ENCODE measurements at places on chromosomes 7 and 10. TPM values are rescaled to one million over a fixed set of nuclear protein-coding genes. Genes with fewer than 3 reads are reported as not detected.

The UCMA gene
- total RNA-seq = not detected

The ELFN1 gene
- 0.26 TPM for total RNA-seq

The WNT8B gene
- not detected for total RNA-seq

The FAM20C gene
- total RNA-seq = 20.7 TPM

DNA sequence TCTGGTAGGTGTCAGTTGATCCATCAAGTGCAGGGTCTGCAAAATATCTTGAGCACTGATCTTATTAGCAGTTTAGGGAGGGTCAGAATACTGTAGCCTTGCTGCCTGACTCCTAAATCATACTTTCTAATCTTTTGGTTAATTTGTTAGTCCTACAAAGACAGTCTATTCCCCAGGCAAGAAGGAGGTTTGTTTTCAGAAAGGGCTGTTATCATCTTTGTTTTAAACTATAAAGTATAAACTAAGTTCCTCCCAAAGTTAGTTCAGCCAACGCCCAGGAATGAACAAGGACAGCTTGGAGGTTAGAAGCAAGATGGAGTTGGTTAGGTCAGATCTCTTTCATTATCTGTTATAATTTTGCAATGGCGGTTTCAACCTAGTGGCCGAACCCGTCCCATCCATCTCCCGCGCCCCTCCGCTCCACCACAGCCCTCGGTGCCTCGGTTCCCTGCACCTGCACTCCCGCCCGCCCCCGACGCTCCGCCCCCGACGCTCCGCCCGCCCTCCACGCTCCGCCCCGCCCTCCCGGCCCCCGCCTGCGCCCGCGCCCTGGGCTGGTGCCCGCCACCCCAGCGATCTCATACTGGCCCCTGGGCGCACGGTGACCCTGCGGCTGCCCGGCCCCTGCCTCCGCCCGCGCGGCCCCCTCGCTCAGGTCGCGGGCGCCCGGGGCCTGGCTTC, at the start of gene ADCK2:
ADCK2 (plus strand) TSS at position 564 of the 681 bp plus-strand sequence. CDS start 386 bp downstream, outside the sequence.
- peak; percentile 81 for DNase-seq

- no peak for DNase-seq
Measured at GRCh38 chr10:11194859-11195586, 177.4 kb downstream of the CELF2 start.

DNA sequence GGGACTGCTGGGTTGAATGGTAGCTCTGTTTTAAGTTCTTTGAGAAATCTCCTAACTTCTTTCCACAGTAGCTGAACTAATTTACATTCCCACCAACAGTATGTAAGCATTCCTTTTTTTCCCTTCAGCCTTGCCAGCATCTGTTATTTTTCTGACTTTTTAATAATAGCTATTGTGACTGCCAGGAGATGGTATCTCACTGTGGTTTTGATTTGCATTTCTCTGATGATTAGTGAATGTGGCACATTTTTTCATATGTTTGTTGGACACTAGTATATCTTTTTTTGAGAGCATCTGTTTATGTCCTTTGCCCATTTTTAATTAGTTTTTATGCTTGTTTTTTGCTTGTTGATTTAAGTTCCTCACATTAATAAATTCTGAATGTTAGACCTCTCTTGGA, 990.8 kb downstream of the GATA3 start:
- DNase-seq = no peak

DNA sequence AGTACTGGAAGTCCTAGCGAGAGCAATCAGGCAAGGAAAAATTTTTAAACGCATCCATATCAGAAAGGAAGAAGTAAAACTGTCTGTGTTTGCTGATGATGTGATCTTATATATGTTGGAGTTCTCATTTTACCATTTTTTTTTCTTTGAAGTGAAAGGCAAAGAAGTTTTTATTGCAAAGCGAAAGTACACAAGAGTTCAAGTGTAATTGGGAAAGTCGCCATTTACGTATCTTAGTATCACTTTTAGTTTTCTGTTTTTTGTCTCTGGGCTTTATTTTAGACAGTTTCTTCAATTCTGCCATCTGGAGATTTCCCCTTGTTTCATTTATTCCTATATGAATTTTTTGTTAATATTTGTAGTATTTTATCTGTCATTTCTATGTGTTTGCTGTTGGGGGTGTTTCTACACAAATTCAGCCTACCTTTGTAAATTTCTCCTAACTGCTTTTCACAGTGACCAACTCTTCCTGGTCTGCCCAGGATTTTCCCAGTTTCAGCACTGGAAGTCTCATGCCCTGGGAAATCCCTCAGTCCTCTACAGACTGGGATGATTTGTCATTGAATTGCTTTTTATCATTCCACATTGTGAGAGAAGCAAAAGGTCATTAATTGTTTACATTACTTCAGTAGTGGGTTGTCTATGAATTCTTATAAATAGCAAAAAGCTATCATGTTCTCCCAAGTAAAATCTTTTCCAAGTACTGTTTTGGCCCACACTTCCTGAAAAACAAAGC, 23.2 kb downstream of the BET1 start:
- no peak for DNase-seq

DNA sequence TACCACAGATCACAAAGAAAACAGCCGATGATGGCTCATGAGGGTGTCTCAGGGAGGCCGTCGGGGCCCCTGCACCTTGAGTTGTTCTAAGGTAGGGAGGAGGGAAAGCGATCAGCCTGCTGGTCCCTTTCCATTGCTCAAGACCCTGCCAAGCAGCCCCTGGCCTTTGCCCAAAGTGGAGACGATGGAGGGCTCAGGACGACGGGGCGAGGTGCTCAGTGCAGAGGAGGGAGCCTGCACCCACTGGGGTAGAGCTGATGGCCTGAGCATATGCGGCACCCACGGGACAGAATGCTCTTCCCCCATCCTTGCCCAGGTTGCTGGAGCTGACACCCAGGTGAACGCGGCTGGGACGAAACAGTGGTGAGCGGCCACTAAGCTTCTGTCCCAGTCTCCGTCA, 58.3 kb upstream of the FAM20C start:
- no peak for DNase-seq

- DNase-seq = no peak
Measured at GRCh38 chr10:61900829-61901792, at the start of gene ARID5B. Gene ARID5B, plus strand, starts transcription at chr10:61901699. Its CDS starts 11 bp downstream, at chr10:61901710.

DNA sequence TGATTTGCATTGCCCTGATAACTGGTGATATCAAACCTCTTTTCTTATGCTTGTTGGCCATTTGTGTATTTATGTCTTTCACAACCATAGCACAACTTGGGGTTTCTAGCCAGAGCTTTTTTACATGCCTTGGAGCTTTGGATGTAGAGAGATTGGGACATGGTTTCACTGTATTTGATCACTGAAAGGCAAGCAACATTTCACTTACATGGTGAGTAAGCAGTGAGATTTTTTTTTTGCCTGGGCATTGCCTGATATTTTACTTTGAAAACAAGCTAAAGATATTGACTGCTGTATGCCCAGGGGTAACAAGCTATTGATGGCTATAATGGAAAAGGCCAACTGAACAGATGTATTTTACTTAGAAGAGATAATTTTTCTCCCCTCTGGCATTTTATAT, 259.0 kb downstream of the PHTF2 start:
- DNase-seq = no peak

DNA sequence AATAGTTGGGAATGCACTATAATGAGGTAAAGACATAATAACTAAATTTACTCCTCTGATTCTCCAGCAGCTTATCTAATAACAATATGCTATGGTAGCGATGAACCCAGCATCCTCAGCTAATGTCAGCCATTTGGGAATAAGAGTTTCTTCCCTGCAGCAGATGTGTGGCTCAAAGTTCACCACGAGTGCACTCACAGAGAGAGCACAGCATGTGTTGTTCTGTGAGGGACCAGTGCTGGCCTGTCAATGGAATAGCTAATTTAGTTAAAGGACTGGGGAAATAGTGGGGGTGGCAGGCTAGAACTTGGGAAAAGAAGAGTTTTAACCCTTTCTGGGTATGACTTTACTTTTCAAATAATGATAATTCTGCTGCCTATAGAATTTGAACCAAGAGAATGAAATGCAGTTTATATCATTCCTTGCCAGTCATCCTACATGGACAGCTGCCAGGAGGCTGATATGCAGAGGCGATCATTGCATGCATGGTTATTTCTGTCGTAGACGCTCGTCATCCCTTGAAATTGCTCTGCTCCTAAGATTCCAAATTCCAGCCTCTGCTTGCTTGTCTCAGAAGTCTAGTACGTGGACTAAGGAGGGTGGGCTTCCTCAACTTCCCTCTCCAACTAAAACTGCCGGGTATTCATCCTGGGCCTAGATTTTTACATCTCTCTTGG, 355.6 kb downstream of the RNLS start:
- no peak for DNase-seq

GRCh38 chr10:92407305-92408016, 116.5 kb downstream of the MARCHF5 start:
- peak; percentile 25 for DNase-seq

GRCh38 chr10:99777918-99778714, 4.3 kb upstream of the ABCC2 start:
- no peak for DNase-seq

GRCh38 chr7:154947604-154948003, 55.3 kb downstream of the PAXIP1 start:
- DNase-seq = no peak

DNA sequence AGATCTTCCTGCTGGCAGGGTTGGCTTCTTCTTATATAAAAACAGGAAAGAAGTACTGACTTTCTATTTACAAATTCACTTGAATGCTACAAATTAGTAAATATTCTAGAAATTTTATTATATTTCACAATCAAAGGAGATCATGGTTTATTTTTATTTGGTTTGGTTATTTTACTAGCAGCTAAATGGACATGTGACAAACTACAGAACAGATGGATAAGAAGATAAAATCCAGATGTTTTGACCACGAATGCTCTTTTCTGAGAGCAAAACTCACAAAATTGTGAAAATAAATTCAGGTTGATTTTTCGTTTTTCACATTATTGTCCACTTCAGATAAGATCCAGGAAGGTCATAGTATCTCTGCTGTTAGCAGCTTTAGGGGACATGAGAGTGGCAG, 55.4 kb downstream of the CACNA2D1 start:
- no peak for DNase-seq

DNA sequence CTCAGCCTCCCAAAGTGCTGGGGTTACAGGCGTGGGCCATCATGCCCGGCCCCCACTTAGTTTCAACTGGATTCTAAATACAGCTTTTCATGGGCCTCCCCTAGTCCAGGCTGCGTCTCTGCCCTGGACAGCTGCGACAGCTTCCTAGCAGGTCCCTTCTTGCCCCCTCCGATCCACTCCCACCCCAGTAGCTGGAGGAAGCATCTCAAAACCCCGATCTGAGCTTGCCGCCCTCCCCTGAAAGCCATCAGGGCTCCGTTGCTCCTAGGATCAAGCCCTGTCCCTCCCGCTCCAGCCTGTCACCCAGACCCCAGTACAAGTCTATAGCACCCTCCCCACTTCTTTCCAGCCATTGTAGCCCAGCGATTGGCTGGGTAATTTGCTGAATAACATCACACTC, 64.5 kb downstream of the VWA2 start:
- no peak for DNase-seq

DNA sequence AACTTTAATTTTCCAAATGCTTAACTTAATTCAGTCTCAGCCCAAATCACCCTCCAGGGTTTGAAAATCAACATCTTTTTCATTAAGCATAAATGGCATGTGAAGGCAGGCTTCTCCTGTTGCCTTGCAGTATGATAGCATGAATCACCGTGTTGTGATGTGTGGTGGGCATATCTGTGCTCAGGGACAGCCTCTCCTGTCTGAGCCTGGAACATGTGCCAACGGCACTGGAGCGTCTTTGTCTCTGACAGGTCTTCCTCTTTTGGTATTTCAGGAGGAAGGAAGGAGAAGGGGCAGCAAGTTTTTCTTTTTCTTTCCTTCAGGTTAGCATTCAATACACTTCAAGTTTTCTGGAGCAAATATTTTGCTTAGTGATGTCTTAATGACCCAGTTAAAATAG, 57.6 kb downstream of the LRGUK start:
- DNase-seq = no peak

GRCh38 chr7:38709123-38709522, 78.0 kb upstream of the AMPH start:
- no peak for DNase-seq

DNA sequence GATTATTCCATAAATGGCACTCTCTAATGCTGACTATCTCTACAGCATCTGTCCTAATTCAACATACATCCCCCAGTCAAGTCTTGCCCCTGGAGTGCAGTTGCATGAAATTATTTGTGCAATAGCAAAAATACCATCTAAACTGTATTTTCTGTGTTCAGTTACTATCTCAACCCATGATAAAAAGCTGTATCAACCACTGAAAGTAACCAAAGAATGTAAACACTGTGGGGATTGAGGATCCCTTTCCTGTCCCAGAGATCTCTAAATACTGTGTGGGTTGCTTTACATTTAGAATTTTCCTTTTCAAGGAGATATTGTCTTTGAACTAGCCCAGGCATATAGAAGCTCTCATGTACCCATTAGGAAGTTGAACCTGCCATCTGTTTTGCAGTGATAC, 23.9 kb upstream of the DGKI start:
- DNase-seq = no peak

DNA sequence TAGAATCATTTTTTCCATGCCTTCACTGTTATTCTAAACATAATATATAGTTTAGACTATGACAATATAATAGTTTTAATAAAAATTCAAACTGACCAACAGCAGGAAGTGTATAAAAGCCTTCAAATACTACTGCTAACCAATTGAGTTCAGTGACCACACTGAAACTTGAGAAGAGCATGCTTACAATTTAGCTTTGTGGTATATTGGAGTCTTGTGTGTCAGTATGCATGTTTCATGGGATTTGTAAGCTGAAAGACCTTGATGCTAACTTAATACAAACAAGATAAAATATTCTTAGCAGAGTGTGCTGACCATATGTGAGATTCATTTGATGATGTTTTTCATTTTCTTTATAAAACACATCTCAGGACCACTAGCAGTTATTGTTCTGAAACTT, 395.5 kb downstream of the SUGCT start:
- DNase-seq = no peak

DNA sequence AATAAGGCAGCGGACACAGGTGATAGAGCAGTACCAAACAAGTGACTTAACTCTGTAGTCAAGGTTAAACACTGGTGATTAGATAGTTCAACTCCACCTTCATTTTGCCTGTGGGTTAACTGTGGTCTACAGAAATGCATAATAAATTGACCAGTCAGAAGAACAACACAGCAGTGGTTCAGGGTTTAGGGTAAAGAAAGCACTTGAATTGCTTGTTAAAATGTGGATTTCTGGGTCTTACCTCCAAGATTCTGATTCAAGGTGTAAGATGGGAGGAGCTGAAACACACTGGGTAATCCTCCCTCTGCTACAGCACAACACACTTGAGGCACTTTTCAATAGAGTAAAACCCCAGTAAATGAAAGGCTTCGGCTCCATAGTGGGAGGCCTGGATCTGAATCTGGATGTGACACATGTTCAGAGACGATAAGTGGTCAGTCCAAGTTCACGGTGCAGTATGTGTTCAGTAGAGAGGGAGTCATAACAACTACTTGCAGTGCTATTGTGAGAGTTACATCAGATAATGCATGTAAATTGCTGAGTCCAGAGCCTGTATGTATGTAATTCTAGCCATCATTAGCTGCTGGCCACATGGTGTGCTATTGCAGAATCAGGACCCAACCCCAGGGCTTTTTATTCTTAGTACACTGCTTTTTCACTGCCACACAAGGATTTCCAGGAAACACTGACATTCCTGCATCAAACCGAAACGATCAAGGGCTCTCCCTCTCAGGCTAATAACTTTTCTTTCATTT, 141.7 kb downstream of the SORCS1 start:
- DNase-seq = no peak

Data from mucosa of descending colon (tissue), 3 donors.